ENCODE measurements at places on chromosomes 1 and 21.

DNA sequence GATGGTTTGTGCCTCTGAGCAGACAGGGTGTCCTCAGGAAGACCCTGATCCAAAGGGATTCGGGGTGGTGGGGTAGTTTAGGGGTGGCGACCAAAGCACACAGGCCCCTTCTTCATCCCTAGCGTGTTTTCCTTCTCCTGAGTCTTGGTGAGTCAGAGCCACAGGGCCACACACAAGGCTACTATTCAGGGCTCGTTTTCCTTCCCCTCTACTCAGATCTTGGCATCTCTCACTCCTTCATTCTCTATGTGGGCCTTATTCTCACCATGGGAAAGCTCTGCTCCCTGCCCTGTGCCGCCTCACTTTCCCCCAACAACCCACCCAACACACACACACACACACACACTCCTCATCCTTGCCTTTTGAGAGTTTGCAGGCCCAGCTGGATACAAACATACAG lies 43.6 kb upstream of the WNT2B start:
- DNase-seq: no peak

GRCh38 chr1:203428981-203429599 lies 46.5 kb upstream of the PRELP start:
- DNase-seq: no peak

GRCh38 chr21:45067462-45068285 lies 6.7 kb upstream of the ADARB1 start:
- DNase-seq: no peak

DNA sequence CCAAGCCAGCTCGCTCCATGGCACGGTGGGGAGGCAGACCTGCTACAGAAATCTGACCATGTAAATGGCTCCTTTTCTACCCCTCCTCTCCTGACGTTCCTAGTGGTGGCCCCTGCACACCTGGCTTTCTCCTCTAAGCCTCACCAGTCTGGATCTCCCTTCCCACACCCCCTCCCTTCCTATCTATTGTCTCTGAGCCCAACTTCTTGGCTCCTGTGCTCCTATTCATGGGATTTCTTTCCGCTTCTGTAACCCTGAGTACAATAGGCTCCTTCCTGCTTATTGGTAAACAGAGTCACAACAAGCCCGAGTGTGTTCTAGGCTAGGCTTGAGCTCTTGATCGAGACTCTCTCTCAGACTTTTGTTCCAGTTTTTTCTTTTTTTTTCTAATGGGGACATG lies 17.6 kb downstream of the OPTC start:
- DNase-seq: no peak

- no peak for DNase-seq
Measured at GRCh38 chr1:173005196-173005864, 45.4 kb downstream of the TNFSF18 start.

GRCh38 chr1:23743287-23744152 lies at the start of gene ELOA:
ELOA (plus strand) TSS chr1:23743471; CDS start chr1:23743504, 33 bp downstream.
- DNase-seq: peak; percentile 76

- no peak for DNase-seq
Measured at GRCh38 chr21:36211660-36212512, 55.3 kb downstream of the DOP1B start.

GRCh38 chr1:176515310-176515709 lies 52.3 kb downstream of the PAPPA2 start:
- DNase-seq: peak; percentile 58

DNA sequence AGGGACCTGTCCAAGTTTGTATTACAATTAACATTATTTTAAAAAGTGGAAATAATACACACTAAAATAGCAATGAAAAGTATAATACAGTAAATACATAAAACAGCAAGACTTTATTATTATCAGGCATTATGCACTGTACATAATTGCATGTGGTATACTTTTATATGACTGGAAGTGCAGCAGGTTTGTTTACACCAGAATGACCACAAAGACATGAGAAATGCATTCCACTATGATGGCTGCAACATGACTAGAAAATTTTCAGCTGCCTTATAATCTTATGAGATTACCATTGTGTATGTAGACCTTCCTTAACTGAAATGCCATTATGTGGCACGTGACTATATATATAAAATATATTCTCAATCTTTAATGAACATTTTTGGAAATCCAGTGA lies 1699.6 kb downstream of the KCNT2 start:
- no peak for DNase-seq

DNA sequence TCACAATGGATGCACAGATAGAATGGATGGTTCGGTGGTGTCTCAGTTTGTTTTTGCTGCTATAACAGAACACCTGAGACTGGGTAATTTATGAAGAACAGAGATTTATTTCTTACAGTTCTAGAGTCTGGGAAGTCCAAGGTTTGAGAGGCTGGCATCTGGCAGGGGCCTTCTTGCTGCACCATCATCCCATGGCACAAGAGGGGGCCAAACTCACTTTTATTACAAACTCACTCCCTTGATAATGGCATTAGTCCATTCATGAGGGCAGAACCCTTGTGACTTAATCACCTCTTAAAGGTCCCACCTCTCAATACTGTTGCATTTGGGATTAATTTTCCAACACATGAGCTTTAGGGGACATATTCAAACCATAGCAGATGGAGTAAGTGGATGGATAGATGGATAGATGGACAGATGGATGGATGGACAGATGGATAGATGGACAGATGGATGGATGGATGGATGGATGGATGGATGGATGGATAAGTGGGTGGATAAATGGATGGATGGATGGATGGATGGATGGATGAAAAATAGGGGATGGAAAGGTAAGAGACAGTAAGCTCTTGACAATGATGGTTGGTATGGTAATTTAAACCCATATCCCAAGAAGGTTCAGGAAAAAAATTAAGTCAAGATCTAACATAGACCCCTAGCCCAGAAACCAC lies 16.5 kb downstream of the CAMK2N1 start:
- DNase-seq: no peak

DNA sequence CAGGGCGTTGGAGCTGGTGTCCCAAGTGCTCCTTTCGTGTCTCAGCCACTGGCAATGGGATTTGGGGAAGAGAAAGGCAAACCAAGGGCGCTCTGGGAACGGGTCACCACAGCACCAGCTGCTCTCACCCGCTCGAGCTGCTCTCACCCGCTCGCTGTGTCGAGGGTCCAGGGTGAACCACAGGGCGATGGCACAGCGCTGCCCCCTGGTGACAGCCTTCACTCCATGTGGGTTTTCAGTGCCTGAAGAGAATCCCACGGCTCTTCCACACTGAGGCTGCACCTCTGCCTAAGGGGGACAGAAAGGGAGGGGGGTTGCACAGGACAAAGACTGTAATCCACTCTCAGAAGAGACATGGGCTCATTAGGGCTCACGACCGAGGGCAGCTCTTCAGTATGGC lies 7.1 kb upstream of the CLDN19 start:
- peak; percentile 37 for DNase-seq
